Osteoblast (primary cell): ENCODE measurements at places on chromosomes 3 and 15. TPM values are rescaled to one million over a fixed set of nuclear protein-coding genes. Genes with fewer than 3 reads are reported as not detected.

GRCh38 chr3:135970506-135971116 is 5.1 kb downstream of the PPP2R3A start:
- peak; percentile 73 for DNase-seq

GRCh38 chr15:33013827-33014445 is 180.6 kb downstream of the FMN1 start:
- peak; percentile 94 for DNase-seq

DNA sequence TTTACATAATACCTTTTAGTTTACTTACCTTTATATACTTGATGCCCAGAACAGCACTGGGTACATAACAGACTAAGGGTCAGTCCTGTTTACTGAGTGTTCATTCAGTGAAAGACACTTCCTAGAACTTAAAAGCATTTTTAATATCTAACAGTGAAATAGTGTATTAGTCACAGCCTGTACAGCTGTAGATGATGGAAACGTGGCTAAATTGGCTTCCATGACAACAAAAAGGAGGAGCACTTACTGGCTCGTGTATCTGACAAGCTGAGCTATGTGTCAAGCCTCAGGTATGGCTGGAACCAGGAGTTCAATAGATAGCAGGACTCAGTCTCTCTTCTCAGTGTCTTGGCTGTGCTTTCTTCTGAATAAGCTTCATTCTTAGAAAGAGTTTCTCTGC is 40.2 kb downstream of the CMTM8 start:
- no peak for DNase-seq

GRCh38 chr3:11717768-11718636 is 74.3 kb upstream of the VGLL4 start:
- peak; percentile 94 for DNase-seq

- DNase-seq, result no peak
Measured at GRCh38 chr3:69411346-69411745, 25.5 kb upstream of the FRMD4B start.

DNA sequence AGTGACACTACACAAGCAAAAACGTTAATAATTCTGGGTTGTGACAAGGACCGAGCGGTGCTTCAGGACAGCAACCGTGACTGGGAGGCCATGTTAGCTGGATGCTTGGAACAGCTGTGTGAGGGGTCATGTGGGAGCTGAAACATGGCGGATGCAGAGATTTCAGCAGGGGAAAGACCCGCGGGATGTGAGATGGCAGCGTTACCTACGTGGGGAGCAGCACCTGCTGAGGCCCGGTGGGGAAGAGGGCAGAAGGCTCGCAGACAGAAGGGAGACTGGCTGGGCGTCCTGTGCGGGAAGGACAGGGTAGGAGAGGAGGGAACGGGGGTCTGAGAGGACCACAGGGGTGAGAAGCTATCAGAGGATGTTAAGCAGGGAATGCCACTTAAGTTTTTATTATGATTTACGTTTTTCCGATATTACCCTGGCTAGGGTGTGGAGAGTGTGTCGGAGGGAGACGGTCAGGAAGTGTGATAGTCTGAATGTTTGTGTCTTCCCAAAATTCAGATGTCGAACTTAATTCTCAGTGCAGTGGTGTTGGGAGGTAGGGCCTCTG is 228.8 kb upstream of the LYSMD4 start:
- DNase-seq, result no peak

DNA sequence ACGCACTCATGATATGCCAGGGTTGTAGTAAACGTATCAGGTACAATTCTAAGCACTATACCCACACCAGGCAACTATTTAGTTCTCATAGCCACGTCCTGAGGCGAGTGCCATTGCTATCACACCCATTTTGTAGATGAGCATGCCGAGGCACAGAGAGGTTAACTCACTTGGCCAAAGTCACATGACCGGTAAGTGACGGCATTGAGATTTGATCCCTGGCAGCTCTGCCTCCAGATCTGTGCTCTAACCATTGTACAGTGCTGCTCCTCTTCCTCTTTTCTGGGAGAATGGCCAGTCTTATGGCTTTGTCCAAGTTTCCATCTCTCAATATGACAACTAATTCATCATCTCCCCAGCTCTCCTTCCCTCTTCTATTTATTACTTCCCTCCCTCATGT is 18.9 kb upstream of the ATP2B2 start:
- no peak for DNase-seq

DNA sequence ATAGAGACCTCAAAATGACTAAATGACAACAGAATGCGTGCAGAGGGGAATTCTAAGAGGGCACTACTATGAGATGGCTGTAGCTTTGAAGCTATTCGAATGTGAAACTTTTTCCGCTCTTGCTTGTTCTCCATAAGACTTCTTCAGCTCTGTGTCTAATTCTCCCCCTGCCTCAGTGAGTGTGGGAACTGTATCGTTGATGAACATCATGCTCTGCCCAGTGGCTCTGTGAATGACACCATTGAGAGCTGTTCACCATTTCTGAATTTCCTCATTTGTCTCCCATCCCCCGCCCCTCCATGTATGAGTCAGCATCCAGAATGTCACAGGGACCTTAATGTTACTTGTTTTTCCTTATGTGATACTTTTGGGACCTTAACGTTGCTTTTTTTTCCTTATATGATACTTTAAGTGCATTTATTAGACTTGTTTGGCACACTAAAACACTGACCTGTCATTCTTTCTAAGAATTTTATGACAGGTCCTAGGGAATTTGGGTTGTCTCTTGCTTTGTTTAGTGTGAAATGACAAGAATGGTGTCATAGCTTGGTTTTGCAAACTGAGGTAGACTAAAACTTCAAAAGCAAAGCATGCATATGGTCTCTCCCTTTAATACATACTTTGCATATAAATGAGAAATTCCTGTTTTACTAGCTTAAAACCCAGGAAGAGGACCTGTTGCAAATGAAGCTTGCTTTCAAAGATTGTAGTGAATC is 99.6 kb downstream of the FNDC3B start:
- DNase-seq, result no peak

- no peak for DNase-seq
Measured at GRCh38 chr15:26148156-26148860, 285.2 kb upstream of the ATP10A start.

GRCh38 chr3:31615071-31615875 is 82.5 kb downstream of the STT3B start:
- no peak for DNase-seq

GRCh38 chr3:182755712-182756111 is 37.6 kb upstream of the ATP11B start:
- no peak for DNase-seq

DNA sequence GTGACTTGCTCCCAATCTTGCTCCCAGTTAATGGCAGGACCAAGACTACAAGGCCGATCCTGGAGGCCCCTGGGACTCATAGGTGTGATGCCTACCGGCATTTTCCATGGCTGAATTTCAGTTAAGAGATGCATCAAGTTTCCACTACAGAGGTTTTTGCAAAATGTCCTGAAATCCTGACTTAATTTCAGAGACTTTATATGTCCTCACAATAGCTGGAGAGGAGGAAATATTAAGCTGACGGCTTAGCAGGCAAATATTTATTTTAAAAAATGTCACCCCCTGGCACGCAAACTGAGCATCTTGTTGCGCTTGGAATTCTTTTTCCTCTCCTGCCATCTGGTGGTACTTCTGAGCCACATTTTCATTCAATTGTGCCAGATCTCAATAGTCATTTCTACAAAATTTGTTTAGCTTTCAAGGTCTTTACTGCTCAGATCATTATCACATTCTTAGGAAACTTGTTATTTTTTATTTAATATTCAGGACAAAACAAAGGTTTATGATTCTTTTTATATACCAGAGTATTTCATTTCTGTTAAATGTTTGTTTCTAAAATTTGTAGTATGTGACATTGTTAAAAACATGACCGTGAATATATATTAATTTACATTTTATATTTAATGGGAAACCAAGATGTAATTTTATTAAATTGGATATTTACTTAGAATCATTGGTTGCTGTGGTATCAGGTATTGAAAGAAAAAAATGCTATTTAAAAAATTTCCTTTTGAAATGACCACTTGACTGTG is 189.2 kb upstream of the THRB start:
- no peak for DNase-seq

DNA sequence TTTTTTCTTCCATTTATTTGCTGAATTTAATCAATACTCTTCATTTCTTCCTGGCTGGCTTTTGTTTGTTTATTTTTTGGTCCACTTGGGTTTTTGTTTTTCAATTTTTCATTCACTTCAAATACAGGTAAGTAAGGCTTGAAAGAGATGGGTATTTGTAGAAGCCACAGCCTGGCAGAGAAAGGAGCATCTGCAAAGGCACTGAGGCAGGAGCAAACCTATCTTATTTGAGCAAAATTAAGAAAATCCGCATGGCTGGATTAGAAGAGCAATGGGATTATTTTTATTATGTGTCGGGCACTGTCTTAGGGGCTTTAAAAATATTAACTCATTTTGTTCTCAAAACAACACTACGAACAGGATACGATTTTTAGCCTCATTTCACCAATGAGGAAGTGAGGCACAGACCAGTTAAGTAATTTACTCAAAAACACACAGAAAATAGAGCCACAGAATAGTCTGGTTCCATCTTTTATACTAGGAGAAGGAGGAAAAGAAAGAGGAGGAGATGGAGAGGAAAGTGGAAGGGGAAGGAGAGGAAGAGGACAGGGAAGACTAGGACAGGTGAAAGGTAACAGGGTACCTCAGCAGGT is 35.1 kb upstream of the CCDC80 start:
- DNase-seq, result no peak

DNA sequence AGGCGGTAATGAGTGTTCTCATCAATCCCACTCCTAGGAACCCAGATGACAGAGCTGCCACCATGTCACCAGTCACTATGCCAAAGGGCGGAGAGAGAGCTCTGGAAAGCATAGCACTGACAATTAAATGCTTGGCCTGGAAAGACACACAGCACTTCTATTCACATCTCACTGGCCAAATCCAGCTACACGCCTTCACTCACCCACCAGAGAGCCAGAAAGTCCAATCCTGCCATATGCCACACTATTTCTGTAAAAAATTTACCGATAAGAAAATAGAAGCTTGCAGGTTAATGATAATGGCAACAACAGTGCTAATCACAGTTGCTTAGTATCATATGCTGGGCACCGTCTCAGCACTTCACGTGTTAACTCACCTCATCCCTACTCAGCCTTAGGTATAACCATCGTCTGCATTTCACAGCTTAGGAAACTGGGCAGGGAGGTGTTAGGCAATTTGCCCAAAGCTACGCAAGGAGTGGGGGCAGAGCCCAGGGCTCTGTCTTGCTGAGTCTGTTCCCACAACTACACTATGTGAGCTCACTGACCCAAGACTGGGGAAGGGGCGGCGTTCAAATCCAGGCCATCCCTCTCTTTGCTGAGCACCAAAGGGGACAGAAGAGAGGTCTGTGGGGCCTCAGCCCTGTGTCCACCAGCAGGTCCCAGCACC is 16.5 kb downstream of the KLHL25 start:
- DNase-seq, result peak; percentile 14

- DNase-seq, result peak; percentile 95
Measured at GRCh38 chr3:194828116-194828515, 142.4 kb downstream of the FAM43A start.

GRCh38 chr15:59862191-59863155 is 141.6 kb upstream of the FOXB1 start:
- DNase-seq, result peak; percentile 79

- DNase-seq, result no peak
Measured at GRCh38 chr15:39357480-39358268, 223.2 kb upstream of the THBS1 start.

The CGNL1 gene
- total RNA-seq, result 1.1 and 1.5 TPM in 2 replicates

The KNL1 gene
- 3.5 and 3.6 TPM in 2 replicates for total RNA-seq

The APBA2 gene
- total RNA-seq, result 6.2 and 8.8 TPM in 2 replicates

The MAN2C1 gene
- total RNA-seq, result 123 and 142 TPM in 2 replicates

The GPR171 gene
- total RNA-seq, result not detected in 2 replicates

The ALDH1L1 gene
- under 0.01 TPM in 1 of 2 replicates, not detected in the other for total RNA-seq

The GCNT3 gene
- 0.72 and 1.2 TPM in 2 replicates for total RNA-seq

The SMAD6 gene
- total RNA-seq, result 28.9 and 31.8 TPM in 2 replicates

The TRMT10C gene
- total RNA-seq, result 25.0 and 25.6 TPM in 2 replicates

The KLF15 gene
- 4.3 and 4.4 TPM in 2 replicates for total RNA-seq

The CCDC54 gene
- not detected in 2 replicates for total RNA-seq

The ZNF710 gene
- total RNA-seq, result 10.3 and 10.9 TPM in 2 replicates

The PLSCR5 gene
- not detected in 2 replicates for total RNA-seq

The IRAK2 gene
- 3.2 and 4.0 TPM in 2 replicates for total RNA-seq

The PAQR5 gene
- 1.1 and 1.5 TPM in 2 replicates for total RNA-seq

The DUOXA2 gene
- not detected in 2 replicates for total RNA-seq

The GABRR3 gene
- total RNA-seq, result not detected in 2 replicates

The MUSTN1 gene
- total RNA-seq, result 1.4 TPM in 1 of 2 replicates, not detected in the other

The PLCH1 gene
- total RNA-seq, result under 0.01 and 0.36 TPM in 2 replicates
